ENCODE measurements at places on chromosomes 5 and 9. TPM values are rescaled to one million over a fixed set of nuclear protein-coding genes. Genes with fewer than 3 reads are reported as not detected.

ZDHHC11 gene
- 17.2 TPM for total RNA-seq

C9 gene
- not detected for total RNA-seq

NEUROG1 gene
- total RNA-seq = not detected

FCHSD1 gene
- total RNA-seq = 37.1 TPM

SPATA6L gene
- total RNA-seq = not detected

CD72 gene
- 8.3 TPM for total RNA-seq

AKNA gene
- 182 TPM for total RNA-seq

WDR31 gene
- 1.9 TPM for total RNA-seq

SPATA31D4 gene
- total RNA-seq = not detected

OGN gene
- total RNA-seq = not detected

NPR3 gene
- total RNA-seq = not detected

PLPP6 gene
- total RNA-seq = 5.3 TPM

IGFBPL1 gene
- total RNA-seq = not detected

Data from activated T-helper 1 cell treated with anti-CD3 and anti-CD28 coated beads, Interleukin-12 subunit alpha, Interleukin-12 subunit beta, Interleukin-2, Interleukin-4 antibody, amounts not matched to agents 30 ng/mL and 10 ng/mL and 1 ng/mL, durations not matched to agents 14 hours and 24 hours and 36 hours (primary cell).